ENCODE measurements at places on chromosomes 1 and 21. TPM values are rescaled to one million over a fixed set of nuclear protein-coding genes. Genes with fewer than 3 reads are reported as not detected.

DNA sequence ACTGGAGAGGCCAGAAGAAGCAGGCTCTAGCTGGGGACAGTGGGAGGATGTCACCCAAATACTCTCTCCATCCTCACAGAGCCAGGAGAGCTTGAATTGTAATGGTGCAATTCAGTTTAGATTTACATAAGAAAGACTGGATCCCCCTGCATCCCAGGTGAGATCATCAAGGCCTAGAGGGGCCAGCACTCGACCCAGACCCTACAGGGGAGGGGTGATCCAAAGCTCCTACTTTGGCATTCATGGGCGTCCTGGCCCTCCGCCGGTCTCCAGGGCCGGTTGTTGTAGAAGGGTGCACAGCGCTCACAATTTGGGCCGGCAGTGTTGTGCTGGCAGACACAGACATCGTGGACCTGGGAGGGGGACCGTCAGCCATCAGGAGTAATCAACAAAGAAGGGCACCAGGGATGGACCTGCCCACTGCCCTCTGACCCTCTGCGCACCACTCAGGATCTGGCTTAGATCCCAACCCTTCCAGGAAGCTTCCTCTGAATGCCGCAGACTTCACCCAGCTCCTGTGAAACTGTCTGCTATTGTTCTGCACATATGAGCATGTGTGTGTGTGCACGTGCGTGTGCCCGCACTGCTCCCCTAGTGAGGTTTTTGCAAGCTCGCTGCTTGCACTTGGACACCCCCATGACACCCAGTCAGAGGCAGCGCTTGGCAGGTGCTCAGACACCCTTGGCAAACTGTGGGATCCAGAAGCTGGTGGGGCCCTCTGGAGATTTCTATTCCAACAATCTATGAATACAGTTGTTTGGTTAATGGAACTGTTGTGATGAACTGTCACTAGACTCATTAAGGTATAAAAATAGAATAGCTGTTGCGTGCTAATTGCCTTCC lies 21.6 kb downstream of the LAMB3 start:
- DNase-seq: no peak

GRCh38 chr1:41876576-41877445 lies 41.9 kb downstream of the HIVEP3 start:
- DNase-seq: no peak

- DNase-seq: peak; percentile 78
Measured at GRCh38 chr1:44842862-44843655, at the start of gene PTCH2. Gene PTCH2, minus strand, starts transcription at chr1:44843253. Its CDS starts 321 bp downstream, at chr1:44842932.

GRCh38 chr1:53575141-53575954 lies 116.1 kb downstream of the DMRTB1 start:
- no peak for DNase-seq

GRCh38 chr1:165052936-165053335 lies 303.6 kb downstream of the LMX1A start:
- DNase-seq: peak; percentile 34

GRCh38 chr21:32070676-32071330 lies 198.0 kb downstream of the HUNK start:
- no peak for DNase-seq

- DNase-seq: no peak
Measured at GRCh38 chr1:80113168-80114038, 1106.9 kb upstream of the ADGRL4 start.

GRCh38 chr1:110288111-110288510 lies 51.1 kb upstream of the RBM15 start:
- DNase-seq: no peak

DNA sequence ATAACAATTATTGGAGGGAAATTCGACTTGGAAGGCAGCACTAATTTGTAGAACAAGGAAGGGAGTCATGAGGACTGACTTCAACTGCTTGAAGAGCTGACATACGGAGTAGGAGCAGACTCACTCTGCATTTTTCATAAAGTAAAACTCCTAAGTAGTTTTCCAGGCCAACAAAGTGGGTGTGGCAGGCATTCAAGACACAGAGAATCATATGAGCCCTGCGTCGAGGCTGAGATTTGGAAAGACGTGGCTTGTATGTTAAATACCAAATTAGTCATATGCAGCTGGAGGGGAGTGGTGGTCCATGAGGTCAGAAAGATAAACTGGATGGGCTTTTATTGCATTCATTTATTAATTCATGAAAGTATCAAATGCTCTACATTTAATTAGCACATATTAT lies 255.7 kb upstream of the JUN start:
- DNase-seq: no peak

DNA sequence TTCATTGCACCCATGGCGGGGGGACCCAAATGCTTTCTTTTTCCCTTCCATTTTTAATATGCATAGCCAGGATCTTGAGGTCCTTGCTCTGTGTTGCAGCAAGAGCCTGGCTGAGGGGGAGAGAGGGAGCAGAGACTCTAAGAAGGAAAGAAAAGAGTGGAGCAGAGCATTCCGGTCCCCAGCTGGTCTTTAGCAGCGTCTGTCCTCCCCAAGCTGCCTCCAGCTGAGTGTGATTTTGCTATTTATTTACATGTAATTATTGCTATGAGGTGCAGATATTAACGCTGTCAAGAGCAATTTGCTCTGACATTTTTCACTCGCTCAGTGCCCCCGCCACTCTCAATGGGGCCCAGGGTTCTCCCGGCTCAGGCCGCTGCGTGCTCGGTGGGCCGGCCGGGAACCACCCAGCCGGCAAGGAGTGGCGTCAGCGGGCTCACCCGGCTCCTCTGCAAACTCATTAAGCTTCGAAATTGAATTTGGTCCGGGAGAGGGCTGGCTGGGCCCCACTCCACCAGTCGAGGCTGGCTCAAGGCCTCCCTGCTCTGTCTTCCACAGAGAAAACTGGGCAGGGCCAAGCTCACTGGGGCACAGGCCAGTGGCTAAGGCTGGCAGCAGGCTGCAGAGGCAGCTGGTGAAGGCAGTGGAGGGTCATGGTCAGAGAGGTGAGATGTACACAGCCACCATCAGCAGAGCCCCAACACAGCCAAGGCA lies 93.2 kb downstream of the PAX7 start:
- no peak for DNase-seq

Gene OR4F16
- not detected for polyA plus RNA-seq

Gene MASP2
- 4.6 TPM for polyA plus RNA-seq
